Activated T-helper 1 cell treated with Interleukin-2 at 50 U/mL for 16 hours (primary cell): ENCODE measurements at places on chromosomes 7 and 10.

DNA sequence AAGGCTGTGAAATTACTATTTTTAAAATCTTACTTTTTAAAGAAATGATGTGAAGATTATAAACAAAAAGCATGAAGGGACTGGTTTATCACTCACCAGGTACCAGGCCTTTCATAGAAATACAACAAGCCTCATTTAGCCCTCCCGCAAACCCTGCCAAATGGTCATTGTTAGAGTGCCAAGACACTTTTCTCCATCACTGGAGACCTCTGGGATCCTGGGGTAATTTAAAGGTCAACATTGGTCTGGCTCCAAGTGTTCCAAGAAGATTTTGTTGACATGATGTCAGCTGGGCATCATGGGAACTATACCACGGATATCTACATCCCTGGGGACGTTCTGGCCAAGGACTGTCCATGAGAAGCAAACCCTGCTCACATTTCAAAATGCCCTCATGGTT, 138.0 kb upstream of the FRMD4A start:
- no peak for DNase-seq

DNA sequence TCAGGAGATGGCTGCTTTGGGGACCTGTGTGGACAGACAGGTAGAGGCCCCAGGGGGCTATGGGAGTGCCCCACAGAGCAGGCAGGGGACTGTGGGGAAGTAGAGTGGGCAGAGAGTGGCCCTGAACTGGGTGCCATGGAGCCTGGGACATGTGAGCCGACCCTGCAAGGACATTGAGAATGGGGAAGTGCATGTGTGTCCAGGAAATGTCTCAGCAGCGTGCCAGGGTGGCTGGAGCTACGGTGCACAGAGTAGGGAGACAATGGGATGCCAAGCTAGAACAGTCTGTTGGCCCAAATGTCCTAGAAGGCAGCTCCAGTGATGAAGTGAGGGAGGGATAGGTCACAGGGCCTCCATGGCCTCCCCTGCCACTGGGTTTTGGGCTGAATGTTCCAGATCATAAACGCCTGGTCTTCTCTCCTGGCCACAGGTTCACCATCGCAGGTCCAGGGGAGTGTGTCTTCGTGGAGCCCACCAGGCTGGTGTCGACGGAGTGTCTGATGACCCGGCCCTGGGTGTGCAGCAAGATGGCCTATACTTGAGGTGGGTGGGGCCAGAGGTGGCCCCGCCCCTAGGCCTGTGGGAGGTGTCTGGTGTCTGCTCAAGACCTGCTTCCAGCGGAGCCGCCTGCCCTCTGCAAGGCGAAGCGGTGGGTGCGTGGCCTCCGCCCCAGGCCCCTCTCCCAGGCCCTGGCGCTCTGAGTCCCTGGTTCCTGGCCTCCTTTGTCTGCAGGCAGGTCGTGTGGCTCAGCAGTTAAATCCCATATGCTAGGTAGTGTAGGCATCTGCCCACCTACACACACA, 20.5 kb downstream of the CLEC2L start:
- DNase-seq = no peak

DNA sequence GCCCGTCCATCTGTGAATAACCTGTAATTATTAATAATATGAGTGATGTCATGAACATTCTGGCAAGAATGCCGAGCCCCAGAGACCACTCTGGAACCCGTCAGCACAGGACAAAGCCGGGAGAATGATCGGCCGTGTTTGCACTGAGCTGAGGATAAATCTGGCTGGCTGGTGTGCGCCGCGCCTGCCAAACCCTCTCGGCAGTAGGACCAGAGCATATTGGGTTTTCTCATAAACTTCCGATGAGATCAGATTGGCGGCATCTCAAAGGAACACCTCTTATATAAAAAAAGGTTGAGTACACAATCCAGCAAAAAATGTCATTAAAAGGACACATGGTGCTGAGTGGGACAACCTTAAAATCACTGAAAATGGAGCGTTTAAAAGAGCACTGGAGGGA, 296.0 kb upstream of the MKI67 start:
- DNase-seq = no peak

DNA sequence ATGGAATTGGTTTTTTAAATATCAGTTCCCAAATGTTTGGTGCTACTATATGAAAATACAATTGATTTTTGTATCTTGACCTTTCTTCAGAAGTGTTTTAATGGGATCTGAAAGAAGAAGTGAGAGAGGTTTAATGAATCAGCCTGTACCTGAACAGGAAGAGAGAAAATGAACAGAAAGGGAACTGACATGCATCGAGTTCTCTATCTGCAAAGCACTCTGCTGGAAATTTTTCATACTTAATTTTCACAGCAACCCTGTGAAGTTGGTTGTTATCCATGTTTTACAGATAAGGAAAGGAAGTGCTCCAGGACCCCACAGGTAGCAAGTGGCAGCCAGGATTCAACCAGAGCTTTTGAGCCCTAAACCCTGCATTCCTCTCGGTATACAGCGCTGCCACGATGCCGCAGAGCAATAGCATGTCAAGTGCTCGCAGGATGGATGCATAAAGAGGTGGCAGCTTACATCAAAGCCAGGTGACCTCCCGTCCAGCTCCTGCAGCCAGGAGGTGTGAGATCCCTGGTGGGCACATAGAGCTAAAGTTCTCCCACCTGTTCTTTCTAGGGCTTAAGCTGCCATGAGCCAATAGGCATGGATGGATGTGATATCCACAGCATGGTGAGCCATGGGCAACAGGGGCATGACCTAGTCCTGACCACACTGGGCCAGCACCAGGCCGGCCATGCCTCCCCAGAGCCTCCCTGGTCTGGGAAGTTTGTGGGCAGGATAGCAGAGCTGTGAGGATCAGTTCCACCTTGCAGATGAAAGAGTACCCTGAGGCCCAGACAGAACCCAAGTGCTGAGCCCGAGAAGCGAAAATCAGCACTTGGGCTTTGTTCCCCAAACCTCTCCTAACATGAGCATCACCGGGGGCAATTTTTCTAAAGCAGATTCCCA, 57.2 kb downstream of the CALML3 start:
- DNase-seq = no peak
